Progenitor cell of endocrine pancreas (in vitro differentiated cells): ENCODE measurements at places on chromosomes 13 and 19.

GRCh38 chr19:18062028-18062427 is 24.7 kb downstream of the IL12RB1 start:
- no peaks in the 10 kb centered on the region for H3K36me3 ChIP-seq
- peaks cover 16% of the 10 kb centered on the region for H3K27me3 ChIP-seq
- H3K4me1 ChIP-seq: no peaks in the 10 kb centered on the region
- no peak for DNase-seq
- H3K27ac ChIP-seq: no peak overlapping the region

- H3K36me3 ChIP-seq: no peaks in the 10 kb centered on the region
- no peak overlapping the region for H3K4me3 ChIP-seq
- no peak overlapping the region for H3K27ac ChIP-seq
- H3K27me3 ChIP-seq: peaks cover 24% of the 10 kb centered on the region
- DNase-seq: no peak
- H3K4me1 ChIP-seq: peaks cover 22% of the 10 kb centered on the region
Observed at GRCh38 chr13:111551204-111551820, 230.9 kb downstream of the TEX29 start.

DNA sequence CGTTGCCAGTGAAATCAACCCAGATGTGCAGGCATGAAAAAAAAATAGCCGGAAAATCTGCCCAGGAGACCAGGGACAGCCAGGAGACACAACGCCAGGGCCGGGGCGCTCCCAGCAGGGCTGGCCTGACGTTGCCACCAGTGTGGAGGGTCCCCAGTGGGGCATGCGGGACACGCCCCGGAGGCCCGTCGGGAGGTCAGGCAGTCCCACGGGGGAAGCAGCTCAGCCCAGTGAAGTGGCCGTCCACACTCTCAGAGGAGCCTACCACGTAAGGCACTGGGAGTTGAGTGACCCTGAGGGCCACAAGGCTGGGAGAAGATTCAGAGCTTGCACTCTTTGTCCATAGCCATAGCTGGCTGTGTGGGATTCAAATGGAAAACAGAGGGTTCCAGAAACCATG is 53.2 kb upstream of the GAS6 start:
- no peak overlapping the region for H3K4me3 ChIP-seq
- no peaks in the 10 kb centered on the region for H3K36me3 ChIP-seq
- H3K27ac ChIP-seq: no peak overlapping the region
- peaks cover 22% of the 10 kb centered on the region for H3K27me3 ChIP-seq
- H3K4me1 ChIP-seq: peaks cover 5% of the 10 kb centered on the region

GRCh38 chr19:19554074-19555023 is 16.3 kb downstream of the CILP2 start:
- H3K4me1 ChIP-seq: no peaks in the 10 kb centered on the region
- no peak overlapping the region for H3K27ac ChIP-seq
- no peak overlapping the region for H3K4me3 ChIP-seq
- no peaks in the 10 kb centered on the region for H3K36me3 ChIP-seq

DNA sequence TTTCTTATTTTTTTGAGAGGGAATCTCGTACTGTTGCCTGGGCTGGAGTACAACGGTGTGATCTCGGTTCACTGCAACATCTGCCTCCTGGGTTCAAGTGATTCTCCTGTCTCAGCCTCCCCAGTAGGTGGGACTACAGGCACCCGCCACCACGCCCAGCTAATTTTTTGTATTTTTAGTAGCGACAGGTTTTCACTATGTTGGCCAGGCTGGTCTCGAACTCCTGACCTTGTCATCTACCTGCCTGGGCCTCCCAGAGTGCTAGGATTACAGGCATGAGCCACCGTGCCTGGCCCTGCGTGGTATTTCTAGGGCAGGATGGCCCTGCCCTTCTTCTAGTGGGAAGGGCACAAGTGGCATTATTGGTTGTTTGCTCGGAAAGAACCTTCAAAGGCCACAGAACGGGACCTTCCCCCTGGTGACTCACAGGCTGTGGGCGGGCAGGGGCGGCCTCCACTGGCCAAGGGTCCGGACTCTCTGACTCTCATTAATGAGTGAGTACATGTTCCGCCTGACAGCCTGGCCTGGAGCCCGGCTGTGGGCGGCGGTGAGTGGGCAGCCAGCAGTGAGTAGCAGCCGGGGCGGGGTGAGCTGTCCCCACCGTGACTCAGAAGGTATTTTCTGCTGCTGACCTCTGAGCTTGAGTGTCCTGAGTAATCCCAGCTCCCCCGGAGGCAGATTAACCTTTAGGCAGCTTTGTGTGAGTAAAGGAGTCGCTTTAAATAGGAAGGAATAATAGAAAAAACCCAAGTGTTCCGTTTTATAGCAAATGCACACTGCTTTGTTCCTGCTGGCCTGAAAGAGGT is 5.1 kb downstream of the DOT1L start:
- H3K36me3 ChIP-seq: no peaks in the 10 kb centered on the region
- H3K27ac ChIP-seq: peak overlapping the region; percentile 87
- peaks cover 50% of the 10 kb centered on the region for H3K4me1 ChIP-seq
- H3K4me3 ChIP-seq: peak overlapping the region; percentile 21

DNA sequence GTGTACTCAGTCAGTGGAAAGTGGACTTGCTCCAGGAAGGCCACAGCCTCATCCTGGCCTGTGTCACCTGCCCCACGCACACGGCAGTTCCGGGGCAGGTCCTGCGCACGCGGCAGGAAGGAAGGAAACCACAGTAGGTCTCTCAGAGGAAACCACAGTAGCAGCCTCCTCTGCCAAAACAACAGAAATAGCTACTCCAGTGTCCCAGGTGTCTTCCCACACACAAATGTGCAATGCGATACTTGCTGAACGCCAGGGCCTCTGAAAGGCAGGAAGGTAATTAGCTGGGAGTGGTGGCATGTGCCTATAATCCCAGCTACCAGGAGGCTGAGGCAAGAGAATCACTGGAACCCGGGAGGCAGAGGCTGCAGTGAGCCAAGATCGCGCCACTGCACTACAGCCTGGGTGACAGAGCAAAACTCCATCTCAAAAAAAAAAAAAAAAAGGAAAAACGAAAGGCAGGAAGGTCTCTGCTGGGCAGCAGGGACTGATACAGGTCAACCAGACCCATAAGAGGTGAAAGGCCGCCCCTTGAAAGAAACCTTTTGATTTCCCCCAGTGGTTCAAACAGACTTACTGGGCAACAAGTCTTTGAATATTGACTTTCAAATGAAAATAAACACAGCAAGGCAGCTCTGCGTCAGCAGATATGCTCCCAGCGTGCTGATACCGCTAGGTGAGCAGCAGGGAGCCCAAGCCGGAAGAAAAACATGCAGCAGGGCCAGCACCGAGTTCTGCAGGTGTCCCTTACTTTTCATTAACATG is 49.5 kb downstream of the CRYL1 start:
- no peak overlapping the region for H3K4me3 ChIP-seq
- H3K4me1 ChIP-seq: peaks cover 9% of the 10 kb centered on the region
- peak overlapping the region; percentile 69 for H3K27ac ChIP-seq
- DNase-seq: no peak
- H3K27me3 ChIP-seq: peaks cover 3% of the 10 kb centered on the region
- H3K36me3 ChIP-seq: peaks cover 2% of the 10 kb centered on the region

DNA sequence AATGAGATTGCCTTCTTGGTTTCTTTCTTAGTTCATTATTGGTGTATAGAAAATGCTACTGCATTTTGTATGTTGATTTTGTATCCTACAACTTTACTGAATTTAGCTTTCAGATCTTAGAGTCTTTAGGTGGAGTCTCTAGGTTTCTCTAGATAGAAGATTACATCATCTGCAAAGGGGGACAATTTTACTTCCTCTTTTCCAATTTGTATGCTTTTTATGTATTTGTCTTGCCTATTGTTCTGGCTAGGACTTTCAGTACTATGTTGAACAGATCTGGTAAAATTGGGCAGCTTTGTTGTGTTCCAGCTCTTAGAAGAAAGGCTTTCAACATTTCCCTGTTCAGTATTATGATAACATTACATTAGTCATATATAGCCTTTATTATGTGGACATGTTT is 101.0 kb upstream of the SPRY2 start:
- H3K4me3 ChIP-seq: no peak overlapping the region
- H3K27ac ChIP-seq: no peak overlapping the region
- no peaks in the 10 kb centered on the region for H3K27me3 ChIP-seq
- H3K4me1 ChIP-seq: no peaks in the 10 kb centered on the region
- no peak for DNase-seq

GRCh38 chr13:46544208-46544607 is 8.8 kb upstream of the LRCH1 start:
- no peak for DNase-seq
- H3K4me3 ChIP-seq: no peak overlapping the region
- no peaks in the 10 kb centered on the region for H3K36me3 ChIP-seq

- peaks cover 9% of the 10 kb centered on the region for H3K4me1 ChIP-seq
- no peak for DNase-seq
- H3K4me3 ChIP-seq: no peak overlapping the region
- H3K36me3 ChIP-seq: no peaks in the 10 kb centered on the region
Observed at GRCh38 chr13:111479412-111479811, 159.0 kb downstream of the TEX29 start.

- H3K36me3 ChIP-seq: no peaks in the 10 kb centered on the region
- peak overlapping the region; percentile 58 for H3K4me3 ChIP-seq
- no peak for DNase-seq
- peak overlapping the region; percentile 19 for H3K27ac ChIP-seq
Observed at GRCh38 chr19:49637821-49638738, 1.9 kb downstream of the RRAS start.

DNA sequence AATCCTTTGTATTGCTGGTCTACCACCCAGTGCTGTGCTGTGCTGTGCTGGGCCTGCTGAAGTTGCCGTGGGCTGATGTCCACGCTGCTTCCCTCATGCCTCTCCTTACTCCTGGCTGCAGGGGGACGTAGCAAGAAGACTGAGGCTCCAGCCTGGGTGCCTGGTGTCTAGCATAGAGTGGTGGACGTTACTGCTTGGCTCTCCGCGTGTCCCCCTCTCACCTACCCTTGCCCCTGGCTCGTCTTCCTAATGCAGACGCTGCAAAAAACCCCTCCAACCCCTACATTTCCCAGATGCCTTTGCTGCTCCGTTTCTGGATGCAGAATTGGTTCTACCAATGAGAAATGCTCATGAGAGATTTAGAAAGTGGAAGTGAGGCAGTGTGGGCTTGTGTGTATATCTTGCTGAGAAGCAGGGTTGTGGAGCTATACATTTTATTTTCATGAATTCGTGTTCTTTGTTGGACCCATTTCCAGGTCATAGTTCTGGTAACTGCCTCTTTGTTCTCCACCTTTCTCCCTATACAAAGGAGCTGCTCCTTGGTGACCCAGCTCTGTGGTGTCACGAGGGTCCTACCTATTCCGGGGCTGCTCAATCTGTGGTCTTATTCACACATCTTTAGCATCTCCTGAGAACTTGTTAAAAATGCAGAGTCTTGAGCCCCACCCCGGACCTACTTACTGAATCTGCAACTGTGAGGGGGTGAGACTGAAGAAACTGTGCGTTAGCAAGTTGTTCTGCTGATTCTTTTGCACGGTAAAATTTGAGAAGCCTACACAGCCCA is 7.9 kb upstream of the DENND1C start:
- no peaks in the 10 kb centered on the region for H3K4me1 ChIP-seq
- no peak overlapping the region for H3K4me3 ChIP-seq
- no peak overlapping the region for H3K27ac ChIP-seq
- peaks cover 12% of the 10 kb centered on the region for H3K27me3 ChIP-seq

DNA sequence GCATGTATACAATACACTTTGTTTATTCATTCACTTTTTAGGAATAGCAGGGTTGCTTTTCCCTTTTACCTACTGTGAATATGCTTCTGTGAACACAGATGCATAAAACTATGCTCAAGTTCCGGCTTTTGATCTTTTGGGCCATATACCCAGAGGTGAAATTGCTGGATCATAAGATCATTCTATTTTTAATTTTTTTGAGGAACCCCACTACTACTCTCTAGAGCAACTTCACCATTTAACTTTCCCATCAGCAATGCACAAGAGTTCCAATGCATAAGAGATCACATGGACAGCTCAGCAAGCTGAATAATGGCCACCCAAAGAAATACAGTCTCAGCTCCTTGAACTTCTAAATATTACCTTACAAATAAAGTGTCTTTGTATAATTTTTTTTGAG is 17.0 kb upstream of the SIGLEC10 start:
- no peaks in the 10 kb centered on the region for H3K36me3 ChIP-seq
- H3K27me3 ChIP-seq: peaks cover 43% of the 10 kb centered on the region
- DNase-seq: no peak
- H3K4me3 ChIP-seq: no peak overlapping the region

- H3K27me3 ChIP-seq: no peaks in the 10 kb centered on the region
- no peak overlapping the region for H3K27ac ChIP-seq
- no peak overlapping the region for H3K4me3 ChIP-seq
- H3K4me1 ChIP-seq: peaks cover 3% of the 10 kb centered on the region
Observed at GRCh38 chr13:91117351-91117750, 230.1 kb upstream of the MIR17HG start.

GRCh38 chr19:35816262-35816661 is 3.6 kb upstream of the PRODH2 start:
- no peak overlapping the region for H3K27ac ChIP-seq
- H3K27me3 ChIP-seq: peaks cover 11% of the 10 kb centered on the region
- no peaks in the 10 kb centered on the region for H3K36me3 ChIP-seq
- H3K4me3 ChIP-seq: no peak overlapping the region

DNA sequence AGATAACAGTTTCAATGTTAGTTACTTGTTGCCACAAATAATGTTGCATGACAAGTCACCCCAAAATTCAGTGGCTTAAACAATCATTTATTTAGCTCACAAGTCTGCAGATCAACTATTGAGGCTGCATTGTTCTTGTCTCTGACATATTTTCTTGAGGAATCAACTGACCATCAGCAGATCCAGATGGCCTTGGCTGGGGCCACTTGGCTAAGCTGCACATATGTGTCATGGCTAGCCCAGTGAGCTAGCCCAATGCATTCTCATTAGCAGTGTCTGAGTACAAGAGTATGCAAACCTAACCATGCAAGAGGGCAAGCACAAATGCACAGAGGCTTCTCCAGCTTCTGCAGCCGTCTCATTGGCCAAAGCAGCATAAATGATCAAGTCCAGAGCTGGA is 180.4 kb downstream of the DNAJC15 start:
- no peaks in the 10 kb centered on the region for H3K36me3 ChIP-seq
- no peaks in the 10 kb centered on the region for H3K27me3 ChIP-seq
- no peak overlapping the region for H3K4me3 ChIP-seq

DNA sequence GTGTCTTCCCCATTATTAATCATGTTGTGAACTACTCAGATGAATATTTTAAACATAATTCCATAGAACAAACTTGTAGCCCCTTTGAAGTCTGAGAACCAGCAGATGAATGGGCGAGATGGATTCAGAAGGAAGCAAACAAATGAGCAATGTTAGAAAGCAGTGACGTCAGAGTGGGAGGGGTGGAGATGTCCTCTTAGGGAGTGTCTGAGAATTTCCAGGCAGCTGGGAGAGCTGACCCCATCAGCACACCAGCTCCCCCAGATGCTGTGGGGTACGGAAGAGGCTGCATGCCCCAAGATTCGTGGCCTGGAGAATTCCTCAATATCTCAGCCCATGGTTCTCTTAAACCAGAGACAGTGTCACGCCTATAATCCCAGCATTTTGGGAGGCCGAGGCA is 68.6 kb downstream of the DPF1 start:
- no peaks in the 10 kb centered on the region for H3K4me1 ChIP-seq
- no peaks in the 10 kb centered on the region for H3K27me3 ChIP-seq
- H3K27ac ChIP-seq: no peak overlapping the region
- no peak for DNase-seq
- no peak overlapping the region for H3K4me3 ChIP-seq
